ENCODE measurements at places on chromosomes 12 and 14.

GRCh38 chr14:53545217-53545616, 392.1 kb upstream of the DDHD1 start:
- DNase-seq = no peak

- no peak for DNase-seq
These were observed 338.4 kb downstream of the FUT8 start for GRCh38 chr14:65750906-65751305.

- DNase-seq = no peak
These were observed 3.6 kb downstream of the TTC5 start for GRCh38 chr14:20302042-20302755.

GRCh38 chr12:57620936-57621496, 9.8 kb downstream of the ARHGEF25 start:
- DNase-seq = peak; percentile 37

DNA sequence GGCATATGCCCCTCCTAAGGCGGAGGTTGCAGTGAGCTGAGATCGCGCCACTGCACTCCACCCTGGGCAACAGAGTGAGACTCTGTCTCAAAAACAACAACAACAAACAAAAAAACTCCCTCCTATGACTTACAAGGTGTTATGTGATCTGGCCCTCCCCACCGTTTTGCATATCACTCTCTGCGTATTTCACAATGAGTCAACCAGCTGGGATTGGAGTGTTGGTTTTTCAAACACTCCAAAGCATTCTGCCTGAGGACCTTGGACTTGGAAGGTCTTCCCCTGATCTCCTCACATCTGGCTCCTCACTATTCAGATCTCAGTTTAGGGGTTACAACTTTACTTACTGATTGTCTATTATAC, 14.0 kb downstream of the MANSC1 start:
- DNase-seq = no peak

GRCh38 chr12:25959071-25959961, 834 bp downstream of the RASSF8 start:
- DNase-seq = peak; percentile 11

DNA sequence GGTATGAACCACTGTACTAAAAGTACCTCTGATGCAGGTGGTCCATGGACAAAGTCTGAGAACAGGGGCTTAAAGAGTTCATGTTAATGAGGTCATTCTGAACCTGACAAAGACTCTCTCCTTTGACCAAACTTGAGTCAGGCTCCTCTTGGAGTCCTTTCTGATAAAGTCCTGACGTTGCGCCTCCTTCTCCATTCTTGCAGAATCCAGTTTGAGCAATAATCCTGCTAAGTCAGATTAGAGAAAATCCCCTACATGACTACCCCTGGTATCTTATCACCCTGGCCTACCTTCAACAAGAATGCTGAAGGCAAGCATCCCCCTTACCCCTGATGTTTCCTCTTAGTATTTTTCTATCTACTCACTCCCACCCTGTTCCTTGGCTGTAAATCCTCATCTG, 46.0 kb upstream of the ISM2 start:
- DNase-seq = no peak

GRCh38 chr12:4870423-4870822, 39.3 kb upstream of the KCNA1 start:
- no peak for DNase-seq

DNA sequence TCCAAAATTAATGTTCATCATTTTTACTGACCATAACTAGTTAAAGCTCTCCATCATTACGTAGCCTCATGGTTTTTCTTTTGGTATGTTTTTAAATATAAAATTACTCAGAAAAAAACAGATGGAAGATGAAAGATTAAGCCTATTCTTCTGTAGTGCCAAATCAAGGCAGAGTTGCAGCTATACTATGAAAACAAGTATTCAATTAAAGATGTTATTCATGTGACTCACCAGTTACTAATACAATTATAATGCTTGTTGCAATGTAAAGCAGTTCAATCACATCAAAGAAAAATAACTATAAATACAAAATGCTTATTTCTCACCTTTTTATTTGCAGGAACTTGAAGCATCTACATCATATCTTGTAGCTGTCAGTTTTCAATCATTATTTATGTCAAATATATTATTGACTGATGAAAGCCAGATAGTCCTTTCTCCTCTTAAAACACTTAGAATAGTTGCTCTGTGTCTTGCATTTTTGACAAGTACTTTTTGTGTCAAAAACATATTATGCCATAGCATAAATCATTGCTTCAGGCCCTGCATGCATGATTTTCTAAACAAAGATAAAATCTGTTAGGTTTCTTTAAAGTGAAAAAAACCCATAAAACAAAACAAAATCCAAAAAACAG, 36.0 kb upstream of the TRHDE start:
- no peak for DNase-seq

GRCh38 chr12:16785953-16786352, 180.0 kb upstream of the LMO3 start:
- DNase-seq = no peak
